ENCODE measurements at places on chromosomes 5 and 9.

- no peak for DNase-seq
Measured at GRCh38 chr5:51381761-51382474, 1.3 kb upstream of the ISL1 start.

DNA sequence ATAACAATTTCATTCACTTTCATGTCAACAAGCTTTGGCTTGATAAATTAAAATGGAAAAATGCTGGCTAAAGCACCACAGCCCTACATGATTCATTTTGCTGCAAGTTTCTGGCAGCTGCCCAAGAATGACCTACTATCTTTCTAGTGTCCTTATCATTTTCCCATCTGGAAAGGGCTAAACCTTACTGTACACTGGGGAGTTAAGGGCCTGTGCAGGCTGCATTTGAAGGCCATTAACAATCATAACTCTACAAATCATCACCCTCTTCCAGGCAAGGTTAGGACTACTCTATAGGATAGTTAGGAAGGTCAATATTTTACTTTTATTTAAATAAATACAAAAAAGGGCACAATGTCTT is 579.7 kb upstream of the ZNF608 start:
- DNase-seq, result peak; percentile 64

DNA sequence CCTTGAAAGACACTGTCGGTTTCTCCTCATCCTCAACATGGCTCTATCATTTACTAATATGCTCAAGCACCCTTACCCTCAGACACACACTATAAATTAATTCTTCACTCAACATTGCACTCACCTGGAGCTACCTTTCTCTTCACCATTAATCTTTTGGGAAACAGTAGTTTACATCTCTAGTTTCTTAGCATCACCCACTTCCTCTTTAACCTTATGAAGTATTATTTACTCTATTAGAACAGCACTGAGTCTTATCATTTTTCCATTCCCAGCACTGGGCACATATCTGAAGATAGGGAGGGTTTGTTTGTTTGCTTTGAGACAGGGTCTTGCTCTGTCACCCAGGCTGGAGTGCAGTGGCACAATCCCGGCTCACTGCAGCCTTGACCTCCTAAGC is 213.5 kb downstream of the SMARCA2 start:
- DNase-seq, result no peak

DNA sequence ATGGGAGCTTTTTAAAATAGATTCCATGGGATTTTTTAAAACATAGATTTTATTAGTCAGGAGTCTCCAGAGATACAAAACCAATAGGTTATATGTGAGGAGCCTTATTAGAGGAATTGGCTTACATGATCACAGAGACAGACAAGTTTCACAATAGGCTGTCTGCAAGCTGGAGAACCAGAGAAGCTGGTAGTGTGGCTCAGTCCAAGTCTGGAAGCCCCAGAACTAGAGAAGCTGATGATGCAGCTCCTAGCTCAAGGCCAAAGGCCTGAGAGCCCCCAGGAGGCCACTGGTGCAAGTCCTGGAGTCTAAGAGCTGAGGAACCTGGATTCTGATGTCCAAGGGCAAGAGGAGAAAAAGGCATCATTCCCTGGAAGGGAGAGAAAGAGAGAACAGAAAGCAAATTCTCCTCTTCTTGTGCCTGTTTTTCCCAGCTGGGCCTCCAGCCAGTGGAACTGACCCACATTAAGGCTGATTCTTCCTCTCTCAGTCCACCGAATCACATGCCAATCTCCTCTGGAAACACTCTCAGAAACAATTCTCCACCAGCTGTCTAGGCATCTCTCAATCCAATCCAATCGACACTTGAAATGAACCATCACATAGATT is 59.3 kb downstream of the AHRR start:
- DNase-seq, result no peak

DNA sequence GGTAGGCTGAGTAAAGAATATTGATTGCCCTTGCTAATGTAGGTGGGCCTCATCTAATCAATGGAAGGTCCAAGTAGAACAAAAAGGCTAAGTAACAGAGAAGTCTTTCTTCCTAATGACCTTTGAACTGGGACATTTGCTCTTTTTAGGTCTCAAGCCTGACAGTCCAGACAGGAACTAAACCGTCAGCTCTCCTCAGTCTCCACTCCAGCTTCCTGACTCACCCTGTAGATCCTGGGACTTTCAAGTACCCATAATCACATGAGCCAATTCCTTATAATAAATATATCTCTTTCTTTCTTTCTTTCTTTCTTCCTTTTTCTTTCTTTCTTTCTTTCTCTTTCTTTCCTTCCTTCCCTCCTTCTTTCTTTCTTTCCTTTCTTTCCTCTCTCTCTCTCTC is 479.5 kb upstream of the PAPPA start:
- no peak for DNase-seq

DNA sequence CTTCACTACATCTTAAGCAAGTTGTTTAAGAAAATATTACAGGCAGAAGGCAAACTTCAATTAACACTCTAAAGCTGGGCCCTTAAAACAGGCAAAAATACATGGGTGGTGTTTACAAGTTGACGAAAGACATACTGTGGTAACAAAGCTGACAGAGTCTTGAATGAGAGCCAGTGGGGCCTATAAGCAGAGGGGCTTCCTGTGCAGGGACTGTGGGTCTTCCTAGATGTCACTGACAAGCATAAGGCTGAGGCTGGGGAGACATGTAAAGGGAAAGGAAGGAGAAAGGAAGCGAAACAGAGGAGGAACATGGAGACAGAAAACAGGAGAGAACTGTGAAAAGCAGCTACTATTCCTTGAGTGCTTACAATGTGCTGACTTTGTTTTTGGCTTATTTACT is 308.0 kb upstream of the RPS23 start:
- no peak for DNase-seq

GRCh38 chr9:124353811-124354274 is 61.4 kb downstream of the PSMB7 start:
- no peak for DNase-seq

GRCh38 chr9:11107196-11107595 is 494.4 kb upstream of the PTPRD start:
- DNase-seq, result no peak

DNA sequence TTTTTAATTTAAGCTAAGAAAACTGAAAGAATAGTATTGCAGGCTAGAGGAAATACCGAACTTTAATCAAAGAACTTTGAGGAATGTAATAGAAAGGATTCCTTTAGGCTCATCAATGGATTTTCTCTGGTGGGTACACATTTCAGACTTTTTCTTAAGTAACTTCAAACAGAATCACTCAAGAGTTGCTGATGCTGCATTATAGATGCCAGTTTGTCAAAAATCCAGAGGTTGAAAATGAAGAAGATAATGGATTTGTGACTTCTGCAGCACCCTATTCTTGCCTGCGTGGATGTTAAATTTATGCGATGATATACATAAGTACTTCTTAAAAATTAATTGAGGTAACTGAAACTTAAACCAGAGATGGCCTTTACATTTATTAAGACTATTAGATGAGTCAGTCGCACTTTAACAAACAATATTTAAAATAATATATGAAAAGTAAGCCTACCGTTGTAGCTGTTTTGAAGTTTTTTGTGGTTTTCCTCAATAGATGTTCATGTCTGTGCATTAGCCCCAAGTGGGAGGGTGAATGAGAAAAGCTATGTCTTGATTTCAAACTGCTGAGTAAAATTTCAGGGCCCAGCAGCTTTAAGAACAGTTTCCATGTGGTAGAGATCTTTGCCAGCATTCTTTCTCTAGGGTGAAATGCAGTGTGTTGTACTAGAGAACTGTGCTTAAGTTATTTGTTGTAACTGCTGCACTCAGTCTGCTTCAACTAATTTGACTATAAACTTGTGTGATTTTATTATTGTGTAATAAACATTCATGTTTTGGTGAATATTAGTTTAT is at the start of gene OGN:
Gene OGN, minus strand, starts transcription at position 537 of the 795 bp plus-strand sequence. CDS start 1,171 bp downstream, outside the sequence.
- no peak for DNase-seq

DNA sequence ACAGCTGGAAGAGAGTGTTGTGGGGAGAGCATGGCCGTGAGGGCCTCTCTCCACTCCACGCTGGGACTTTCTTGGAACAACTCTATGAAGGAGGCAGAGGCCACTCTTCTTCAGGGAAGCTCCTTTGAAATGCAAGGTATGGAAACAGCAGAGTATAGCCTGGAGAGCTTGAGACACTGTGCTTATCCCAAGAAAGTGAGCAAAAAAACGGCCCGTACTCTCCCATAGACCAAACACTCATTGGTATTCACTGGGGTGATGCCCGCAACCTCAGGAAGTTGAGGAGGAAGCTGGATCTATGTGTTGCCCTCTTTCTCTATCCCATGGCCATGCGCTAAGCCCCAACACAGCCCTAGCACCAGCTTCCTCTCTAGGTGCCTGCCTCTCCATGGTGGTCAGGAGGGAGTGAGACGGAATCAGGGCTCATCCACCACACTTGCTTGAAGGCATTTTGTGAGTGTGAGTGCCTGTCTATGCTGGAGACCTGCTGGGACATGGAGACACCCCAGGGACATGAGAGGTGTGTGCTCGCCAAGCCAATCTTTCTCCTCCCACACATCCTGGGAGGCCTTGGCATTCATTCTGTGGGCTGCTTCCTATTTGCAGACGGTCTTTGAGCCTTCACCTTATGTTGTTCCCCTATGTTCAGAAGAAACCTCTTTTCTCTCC is 616.6 kb downstream of the IRX1 start:
- DNase-seq, result no peak

DNA sequence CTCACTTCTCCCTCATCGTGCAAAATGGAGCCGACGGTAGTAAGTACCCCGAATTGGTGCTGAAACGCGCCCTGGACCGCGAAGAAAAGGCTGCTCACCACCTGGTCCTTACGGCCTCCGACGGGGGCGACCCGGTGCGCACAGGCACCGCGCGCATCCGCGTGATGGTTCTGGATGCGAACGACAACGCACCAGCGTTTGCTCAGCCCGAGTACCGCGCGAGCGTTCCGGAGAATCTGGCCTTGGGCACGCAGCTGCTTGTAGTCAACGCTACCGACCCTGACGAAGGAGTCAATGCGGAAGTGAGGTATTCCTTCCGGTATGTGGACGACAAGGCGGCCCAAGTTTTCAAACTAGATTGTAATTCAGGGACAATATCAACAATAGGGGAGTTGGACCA is 979 bp downstream of the PCDHGA12 start:
- DNase-seq, result no peak

GRCh38 chr9:13113216-13113615 is 166.3 kb downstream of the MPDZ start:
- no peak for DNase-seq

DNA sequence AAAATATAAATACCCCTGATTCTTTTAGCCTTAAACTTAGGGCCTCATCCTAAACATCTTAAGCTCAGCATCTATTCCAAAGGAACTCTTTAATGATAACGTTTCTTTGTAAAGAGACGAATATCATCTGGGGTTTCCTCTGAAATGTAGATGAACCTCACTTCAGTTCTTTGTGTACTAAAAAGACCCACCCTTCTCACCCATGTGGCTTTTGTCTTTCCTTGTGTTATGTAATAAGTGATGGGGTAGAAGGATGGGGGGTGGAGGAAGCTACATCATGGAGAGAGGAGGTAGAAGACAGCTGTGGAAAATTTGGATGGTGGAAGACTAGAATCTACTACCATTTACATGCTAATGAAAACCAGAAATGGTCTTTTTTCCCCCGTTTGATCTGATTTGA is 111.0 kb downstream of the NDUFS4 start:
- no peak for DNase-seq

- no peak for DNase-seq
Measured at GRCh38 chr5:175752826-175753535, 95.1 kb downstream of the HRH2 start.

GRCh38 chr5:109291090-109291489 is 118.7 kb downstream of the PJA2 start:
- no peak for DNase-seq

DNA sequence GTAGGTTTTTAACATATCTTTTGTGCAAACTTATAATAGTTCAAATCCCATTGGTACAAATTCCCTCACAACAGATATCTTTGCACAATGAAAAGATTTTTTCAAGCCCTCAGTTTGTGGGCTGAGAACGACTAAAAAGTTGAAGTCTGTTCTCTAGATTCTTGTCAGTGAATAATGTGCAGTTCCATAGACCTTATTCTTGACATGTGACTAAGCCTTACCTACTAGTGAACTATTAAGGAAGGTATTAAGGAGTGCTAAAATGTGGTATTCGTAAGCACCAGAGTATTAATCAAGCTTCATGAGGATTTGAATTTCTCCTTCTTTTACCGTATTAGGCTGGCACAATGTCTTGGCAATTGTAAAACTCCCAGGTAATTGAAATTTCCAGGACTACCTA is 205.6 kb upstream of the DMRTA1 start:
- no peak for DNase-seq

DNA sequence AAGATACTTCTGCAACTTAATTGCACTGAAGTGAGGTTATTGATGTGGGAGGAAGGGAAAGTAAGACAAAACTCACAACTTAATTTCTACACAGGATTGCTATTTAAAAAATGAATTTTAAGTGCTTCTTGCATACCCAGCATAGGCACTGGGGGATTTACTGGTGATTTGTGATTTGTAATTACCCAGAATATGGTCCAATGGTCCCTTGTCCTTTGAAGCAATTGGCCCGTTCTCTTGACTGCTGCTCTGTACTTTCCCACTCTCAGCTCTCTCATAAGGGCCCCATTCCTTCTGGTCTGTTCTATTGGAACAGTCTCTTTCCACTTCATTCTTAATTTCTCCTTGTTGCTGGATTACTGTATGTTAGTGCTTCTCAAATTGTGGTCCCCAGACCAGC is 75.4 kb upstream of the SPATA31D4 start:
- DNase-seq, result no peak

GRCh38 chr5:174828804-174829510 is 104.6 kb downstream of the MSX2 start:
- DNase-seq, result no peak

DNA sequence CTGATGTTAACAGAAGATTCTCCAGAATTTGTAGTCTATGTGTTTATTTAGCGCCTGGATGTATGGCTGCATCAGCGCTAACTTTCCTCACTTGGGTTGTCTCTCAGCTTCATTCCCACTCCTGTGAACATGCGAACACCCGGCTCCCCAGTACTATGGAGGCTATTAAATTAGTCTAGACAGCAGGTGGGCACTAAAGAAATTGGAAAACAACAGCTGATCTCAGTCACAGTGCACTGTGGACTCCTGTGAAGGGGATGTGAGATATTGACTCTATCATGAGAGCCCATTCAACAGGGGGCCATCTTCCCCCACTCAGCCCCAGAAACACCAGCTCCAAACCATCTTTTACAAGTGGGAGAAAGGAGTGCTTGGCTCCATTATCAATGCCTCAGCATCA is 471.0 kb downstream of the KDM4C start:
- DNase-seq, result no peak

GRCh38 chr9:96490534-96491078 is 40.6 kb downstream of the HABP4 start:
- no peak for DNase-seq

All from NCI-H524 treated with DMSO at 0.1 percent for 48 hours (cell line).